ENCODE measurements at places on chromosomes 6 and 20.
A peak's percentile ranks its signal among the peaks of the same experiment; 100 is the strongest.

DNA sequence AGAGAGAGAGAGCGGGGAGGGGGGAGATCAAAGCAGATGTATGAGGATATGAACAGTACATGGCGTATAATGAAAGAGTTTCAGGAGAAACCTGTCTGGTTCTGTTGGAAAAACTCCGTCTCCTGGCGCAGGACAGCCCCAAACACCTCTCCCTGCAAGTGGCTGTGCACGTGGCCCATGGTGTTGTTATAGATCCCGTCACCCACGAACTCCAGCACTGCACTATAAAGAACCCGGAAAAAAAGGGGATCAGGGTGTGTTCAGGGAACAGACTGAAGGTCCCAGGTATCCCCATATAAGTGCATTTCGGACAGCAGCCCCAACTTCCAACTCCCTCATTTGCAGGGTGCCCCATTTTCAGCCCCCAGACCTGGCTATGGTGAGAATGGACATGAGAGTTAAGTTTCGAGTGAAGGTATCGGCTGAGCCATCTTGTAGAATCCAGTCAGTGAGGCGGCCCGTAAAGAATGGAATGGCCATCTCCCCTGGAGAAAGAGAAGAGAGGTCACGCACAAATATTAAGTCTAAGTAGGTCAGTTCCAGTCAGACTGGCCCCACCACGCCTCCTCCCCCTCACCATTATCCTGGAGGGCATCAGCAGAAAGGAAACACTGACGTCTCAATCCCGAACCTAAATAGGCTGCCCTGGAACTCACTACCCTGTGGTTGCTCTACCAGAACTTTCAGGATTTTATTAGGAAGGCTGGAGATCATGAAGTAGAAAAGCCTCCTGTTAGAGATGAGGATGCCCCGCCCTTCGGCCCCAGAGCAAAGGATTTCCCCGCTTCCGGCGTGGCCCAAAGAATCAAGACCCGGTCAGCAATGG lies 1.3 kb downstream of the TAP1 start:
- no peak for DNase-seq

GRCh38 chr6:36244641-36245280 lies 25.1 kb upstream of the PNPLA1 start:
- DNase-seq, result peak; percentile 35

DNA sequence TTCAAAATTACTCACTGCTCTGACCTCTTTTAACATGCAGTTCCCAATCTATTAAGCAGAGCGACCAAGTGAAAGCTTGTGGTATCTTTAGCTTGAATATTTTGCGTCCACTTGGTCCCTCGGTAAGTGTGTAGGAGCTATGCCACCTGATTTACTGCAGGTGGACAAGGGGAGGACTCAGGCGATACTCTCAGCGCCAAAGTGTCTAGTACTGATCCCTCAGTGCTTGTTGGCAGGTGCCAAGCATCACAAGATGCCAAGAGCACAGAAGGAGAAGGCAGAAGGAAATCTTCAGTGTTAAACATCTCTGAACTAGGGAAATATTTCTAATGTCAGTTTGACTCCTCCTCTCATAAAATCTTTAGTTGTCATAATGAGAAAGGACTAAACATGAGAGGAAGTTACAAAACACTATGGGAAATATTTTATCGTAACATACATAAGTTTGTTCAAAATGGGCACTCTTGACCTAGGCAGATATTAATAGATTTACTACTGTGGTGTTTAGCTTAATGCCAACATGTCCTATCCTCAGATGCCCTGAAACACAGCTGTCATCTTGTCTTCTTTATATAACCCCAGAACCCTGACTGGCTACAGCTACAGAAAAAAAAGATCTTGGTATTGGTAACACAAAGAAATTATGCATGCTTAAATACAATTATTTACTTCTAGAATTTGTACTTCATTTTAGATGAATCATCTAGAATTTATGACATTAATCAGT lies 19.5 kb downstream of the NHLRC1 start:
- no peak for DNase-seq

DNA sequence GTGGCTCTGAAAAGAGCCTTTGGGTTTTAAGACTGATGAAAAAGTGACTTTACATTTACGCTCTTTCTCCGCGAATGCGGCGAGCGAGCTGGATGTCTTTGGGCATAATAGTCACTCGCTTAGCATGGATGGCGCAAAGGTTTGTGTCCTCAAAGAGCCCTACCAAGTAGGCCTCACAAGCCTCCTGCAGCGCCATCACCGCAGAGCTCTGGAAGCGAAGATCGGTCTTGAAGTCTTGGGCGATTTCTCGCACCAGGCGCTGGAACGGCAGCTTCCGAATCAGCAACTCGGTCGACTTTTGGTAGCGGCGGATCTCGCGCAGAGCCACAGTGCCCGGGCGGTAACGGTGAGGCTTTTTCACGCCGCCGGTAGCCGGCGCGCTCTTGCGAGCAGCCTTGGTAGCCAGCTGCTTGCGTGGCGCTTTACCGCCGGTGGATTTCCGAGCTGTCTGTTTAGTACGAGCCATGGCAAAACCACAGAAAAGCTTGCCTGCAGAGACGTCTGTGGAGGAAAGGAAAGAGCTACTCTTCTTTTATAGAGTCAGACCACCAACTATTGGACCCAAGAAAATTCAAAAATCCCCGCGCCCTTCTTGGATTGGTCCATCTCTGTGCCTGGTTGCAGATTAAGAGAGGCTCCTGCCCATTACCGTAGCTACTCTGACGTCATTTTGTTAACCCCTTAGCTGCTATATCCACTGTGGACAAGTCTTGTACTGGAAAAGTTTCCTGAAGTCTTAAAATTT lies 55.5 kb upstream of the HFE start:
- peak; percentile 99 for DNase-seq

DNA sequence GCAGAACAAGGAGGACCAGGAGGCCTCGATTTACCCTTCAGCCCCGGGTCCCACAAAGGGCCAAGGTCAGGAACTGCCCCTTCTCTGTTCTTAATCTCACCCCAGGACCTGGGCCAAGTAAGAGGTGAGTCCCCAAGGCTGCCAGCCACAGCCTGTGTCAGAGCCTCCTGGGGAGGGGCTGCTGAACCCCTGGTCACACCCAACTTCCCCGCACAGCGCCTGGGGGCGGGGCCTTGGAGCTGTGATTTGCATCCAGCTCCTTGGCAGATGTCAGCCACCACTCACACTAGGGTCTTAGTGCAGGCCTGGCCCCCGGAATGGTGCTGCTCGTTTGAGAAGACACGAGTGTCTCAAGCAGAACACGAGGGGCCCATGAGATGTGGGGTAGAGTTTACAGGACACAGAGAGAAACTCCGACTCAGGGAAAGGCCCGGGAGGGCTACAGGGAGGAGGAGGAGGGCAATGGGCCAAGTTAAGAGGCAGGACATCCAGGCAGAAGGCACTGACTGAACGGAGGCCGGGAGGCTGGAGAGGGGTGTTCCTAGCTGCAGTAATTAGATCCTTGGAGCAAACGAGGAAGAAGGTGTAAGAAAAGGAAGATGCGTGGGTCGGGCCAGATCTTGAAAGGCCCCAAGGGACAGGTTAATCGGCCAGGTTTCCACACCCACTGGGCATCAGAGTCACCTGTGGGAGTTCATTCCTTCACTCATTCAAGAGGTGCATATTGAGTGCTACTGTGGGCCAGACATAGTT lies 26.9 kb downstream of the ZBP1 start:
- no peak for DNase-seq

- peak; percentile 41 for DNase-seq
Observed at GRCh38 chr20:57473246-57474048, 51.5 kb downstream of the CTCFL start.

- peak; percentile 59 for DNase-seq
Observed at GRCh38 chr6:97394160-97394748, 111.2 kb upstream of the MMS22L start.

DNA sequence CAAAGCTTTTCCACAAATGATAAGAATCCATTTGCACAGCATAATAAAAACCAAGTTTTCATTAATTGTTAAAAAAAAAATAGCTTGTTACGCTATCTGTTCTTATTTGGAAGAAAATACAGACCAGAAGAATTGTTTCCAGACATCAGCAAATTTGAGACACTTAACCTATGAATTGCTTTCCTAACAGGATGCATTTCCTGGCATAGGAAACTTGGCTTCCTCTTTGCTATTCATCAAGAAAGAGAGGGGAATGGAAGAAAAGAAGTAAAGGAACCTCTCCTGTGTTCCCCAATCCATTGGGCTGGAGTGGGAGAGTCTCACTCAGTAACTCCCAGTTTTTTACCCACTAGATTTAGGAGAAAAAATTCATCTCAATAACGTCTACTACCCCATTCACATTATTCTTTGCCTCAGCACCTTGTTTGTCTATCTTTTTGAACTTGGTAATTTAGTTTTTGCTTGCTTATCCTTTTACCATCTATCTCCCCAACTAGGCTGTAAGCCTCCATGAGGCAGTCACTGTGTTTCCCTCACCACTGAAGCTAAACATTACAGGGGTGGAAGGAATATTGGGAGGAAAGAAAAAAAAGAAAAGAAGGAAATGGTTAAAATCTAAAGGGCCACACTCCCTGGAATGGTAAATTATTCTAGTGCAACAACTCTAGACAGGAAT lies 150.3 kb downstream of the COL21A1 start:
- peak; percentile 5 for DNase-seq

DNA sequence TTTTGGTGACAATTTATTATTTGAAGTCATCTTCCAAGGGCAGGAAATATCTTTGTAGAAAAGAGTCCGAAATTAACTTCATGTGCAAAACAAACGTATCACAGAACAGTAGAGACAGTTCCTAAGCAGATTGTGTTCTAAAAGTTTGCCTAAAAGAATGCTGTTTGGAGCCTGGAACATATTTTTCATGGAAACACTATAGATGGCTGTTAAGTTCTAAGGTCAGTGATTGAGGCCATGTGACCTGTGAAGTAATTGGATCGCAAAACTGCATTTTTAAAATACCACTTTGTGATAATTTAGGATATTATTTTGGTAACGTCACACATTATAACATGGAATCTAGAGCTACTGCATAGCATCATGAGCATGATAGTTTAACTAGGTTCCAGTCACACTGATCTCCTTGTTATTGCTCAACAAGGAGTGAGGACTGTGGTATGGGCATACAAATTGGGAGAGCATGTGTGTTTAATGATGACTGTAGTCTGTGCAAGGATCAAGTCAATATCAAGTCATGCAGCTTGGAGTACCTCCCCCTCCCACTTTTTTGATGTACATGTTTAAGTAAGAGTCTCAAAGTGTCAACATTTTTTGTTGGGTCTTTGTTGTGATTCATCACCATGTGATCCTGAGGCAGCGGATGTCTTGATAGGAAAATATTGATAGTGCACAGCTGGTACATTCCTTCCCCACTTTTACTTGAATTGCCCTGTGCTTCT lies 609.3 kb upstream of the CITED2 start:
- peak; percentile 29 for DNase-seq

DNA sequence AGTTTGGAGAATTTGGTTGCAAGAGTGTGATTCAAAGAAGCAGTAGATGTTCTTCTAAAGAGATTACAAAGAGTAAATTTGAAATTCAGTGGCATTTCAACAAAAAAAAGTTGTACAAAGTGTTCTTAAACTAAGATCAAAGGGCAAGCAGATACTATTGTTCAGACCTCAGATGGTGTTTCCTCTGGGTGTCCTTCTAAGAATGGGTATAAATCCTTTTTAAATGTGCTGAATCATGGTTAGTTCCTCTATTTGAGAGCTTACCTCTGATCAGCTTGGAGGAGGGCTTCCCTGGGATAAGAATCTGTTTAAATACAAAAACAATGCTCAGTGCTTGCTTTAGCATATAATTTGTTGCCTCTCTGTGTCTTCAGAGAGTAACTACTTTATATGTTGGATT lies 6.3 kb downstream of the BMP6 start:
- DNase-seq, result no peak

DNA sequence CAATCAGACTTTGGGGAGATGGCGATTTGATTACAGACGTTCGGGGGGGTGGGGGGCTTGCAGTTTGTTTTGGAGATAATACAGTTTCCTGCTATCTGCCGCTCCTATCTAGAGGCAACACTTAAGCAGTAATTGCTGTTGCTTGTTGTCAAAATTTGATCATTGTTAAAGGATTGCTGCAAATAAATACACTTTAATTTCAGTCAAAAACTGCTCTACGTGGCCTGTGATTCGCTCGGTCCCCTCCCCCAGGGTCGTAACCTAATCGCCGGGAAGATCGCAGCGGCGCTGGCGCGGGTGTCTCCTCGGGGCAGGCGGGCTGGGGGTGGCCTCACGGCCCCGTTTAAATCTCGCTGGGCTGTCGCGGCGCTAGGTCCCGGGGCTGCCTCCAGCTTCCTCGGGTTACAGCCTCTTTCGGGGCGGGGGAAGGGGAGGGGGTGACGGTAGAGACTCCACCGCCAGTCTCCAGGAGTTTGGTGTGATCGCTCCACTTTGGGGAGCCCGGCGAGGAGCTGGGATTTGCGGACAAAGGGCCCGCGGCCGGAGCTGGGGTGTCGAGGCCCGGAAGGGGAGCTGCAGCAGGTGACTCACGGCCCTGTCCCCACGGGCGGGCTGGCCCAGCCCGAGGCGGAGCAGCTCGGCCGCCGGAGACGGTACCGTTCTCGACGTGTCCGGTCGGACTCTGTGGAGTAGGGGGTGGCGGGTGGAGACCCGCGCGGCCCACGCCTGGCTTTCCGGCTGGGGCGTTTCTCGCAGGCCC lies 4.2 kb downstream of the FOXC1 start:
- DNase-seq, result no peak

DNA sequence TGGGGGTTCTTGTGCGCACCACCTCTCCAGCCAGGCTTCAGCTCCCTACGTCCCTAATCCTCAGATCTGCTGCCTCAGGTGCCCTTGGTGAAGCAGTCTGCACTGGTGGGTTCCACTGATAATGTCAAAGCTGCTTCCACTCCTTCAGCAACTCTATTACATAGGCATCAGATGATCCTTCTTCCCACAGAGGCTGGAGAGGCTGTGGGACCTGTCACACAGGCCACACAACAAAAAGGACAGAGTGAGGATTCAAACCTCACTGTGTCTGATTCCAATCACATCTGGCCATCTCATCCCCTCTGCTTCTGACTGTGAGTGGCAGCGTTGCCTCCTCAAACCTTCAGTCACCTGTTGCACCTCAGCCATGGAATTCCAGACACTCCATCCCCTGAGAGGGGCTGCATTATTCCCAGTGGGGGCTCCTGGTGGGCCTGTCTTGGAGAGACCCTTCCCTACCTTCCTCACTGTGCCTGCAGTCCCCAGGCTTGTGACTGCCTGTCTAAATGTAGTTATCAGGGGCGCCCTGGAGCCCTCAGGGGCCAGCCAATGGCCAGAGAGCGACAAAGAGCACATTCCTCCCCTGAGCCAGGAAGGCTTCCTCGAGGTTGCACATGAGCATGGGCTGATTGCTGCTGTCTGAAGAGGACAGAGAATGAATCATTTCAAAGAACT lies 211.4 kb upstream of the ECI2 start:
- no peak for DNase-seq

DNA sequence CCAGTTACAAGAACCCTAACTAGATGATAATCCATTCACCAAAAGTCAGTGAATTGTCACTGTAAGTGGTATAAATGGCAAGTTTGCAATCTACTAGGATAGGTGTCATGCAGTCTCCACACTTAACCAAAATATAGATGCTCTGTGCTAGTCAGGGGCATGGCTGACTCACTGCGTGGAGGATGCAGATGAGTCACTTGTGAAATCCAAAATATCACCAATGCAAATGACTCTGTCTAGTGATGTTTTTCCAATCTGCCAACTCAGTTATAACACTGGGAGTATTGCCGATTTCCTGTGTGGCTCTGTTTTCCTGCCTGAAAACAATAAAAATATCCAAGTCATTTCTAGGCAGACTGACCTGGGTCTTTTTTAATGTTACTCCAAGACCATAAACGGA lies 47.8 kb upstream of the NRSN1 start:
- DNase-seq, result no peak

All from umbilical cord (tissue), 2 donors.